ENCODE measurements at places on chromosomes 1 and 21. TPM values are rescaled to one million over a fixed set of nuclear protein-coding genes. Genes with fewer than 3 reads are reported as not detected.

SLC22A15 gene
- 5.8 TPM for polyA plus RNA-seq

OPRD1 gene
- polyA plus RNA-seq: 0.36 TPM

OR2T11 gene
- not detected for polyA plus RNA-seq

CA6 gene
- polyA plus RNA-seq: 0.11 TPM

ATP5IF1 gene
- 311 TPM for polyA plus RNA-seq

GPR25 gene
- not detected for polyA plus RNA-seq
